Activated T-helper 2 cell treated with anti-CD3 and anti-CD28 coated beads, Interferon-gamma antibody, Interleukin-2, Interleukin-4, amounts not matched to agents 10 μg/mL and 5 μg/mL and 100 μg/mL, durations not matched to agents 14 hours and 24 hours and 36 hours (primary cell): ENCODE measurements at places on chromosomes 3 and 15.
A peak's percentile ranks its signal among the peaks of the same experiment; 100 is the strongest.

DNA sequence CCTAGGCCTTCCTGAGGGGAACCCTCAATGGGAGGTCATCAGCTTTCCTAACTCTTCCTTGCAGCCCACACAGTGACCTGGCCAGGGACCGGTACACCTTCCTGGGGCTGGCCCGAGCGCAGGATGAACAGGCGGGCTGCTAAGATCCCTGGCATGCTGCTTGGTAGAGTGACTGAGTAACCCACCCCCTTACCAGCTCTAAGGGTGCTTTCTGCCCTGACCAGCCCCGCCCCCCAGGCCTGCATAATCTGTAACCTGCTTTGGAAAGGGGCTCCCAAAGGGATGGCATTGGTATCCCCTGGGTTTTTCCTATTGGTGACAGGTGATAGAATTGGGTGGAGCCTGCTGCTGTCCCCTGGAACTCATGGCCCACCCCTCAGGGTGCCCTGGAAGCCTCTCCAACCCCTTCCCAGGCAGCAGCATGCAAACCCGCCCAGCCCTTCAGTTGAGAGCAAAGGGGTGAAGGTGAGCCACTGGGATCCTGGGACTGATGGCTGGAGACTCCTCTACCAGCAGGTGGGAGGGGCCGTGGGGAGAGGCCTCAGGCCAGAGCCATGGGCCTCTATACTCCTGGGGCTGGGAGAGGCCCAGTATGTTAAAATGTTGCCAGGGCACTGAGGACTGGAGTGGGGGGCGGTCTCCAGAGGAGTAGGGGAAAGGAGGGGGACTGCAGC is 11.1 kb upstream of the KIF7 start:
- peaks cover 25% of the 10 kb centered on the region for H3K27me3 ChIP-seq
- H3K36me3 ChIP-seq = no peaks in the 10 kb centered on the region
- H3K4me3 ChIP-seq = no peak overlapping the region
- DNase-seq = no peak

DNA sequence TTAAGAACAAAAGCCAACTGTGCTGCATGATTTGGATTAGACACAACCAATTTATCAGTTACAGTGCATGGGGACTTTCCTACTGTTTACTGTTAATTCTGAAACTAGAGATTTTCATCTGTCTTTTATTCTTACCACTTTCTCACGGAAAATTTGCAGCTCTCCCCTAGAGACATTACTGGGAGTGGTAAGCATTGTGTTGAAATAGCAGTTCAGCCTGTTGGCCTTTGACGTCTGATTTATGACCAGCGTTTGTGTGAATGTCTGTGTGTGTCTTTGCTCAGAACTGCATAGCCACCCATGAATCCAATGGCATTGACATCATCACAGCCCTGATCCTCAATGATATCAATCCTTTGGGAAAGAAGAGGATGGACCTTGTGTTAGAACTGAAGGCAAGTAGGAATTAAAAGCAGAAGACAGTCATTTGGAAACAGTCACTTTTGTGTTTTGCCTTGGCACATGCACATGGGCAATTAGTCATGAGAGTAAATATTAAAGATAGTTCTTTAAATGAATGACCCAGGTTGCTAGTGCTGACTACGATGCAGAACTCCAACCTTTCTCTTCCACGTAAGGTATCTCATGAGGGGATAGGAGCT is 202.2 kb upstream of the BHLHE40 start:
- peaks cover 91% of the 10 kb centered on the region for H3K36me3 ChIP-seq
- no peaks in the 10 kb centered on the region for H3K27me3 ChIP-seq
- H3K4me3 ChIP-seq = peak overlapping the region; percentile 67
- peaks cover 77% of the 10 kb centered on the region for H3K4me1 ChIP-seq
- DNase-seq = peak; percentile 37

GRCh38 chr3:23239211-23240068 is 36.3 kb downstream of the UBE2E2 start:
- DNase-seq = no peak
- no peaks in the 10 kb centered on the region for H3K27me3 ChIP-seq
- H3K36me3 ChIP-seq = no peaks in the 10 kb centered on the region
- H3K27ac ChIP-seq = no peak overlapping the region

- no peak overlapping the region for H3K4me3 ChIP-seq
- DNase-seq = no peak
- no peaks in the 10 kb centered on the region for H3K4me1 ChIP-seq
- H3K27ac ChIP-seq = no peak overlapping the region
- no peaks in the 10 kb centered on the region for H3K27me3 ChIP-seq
These were observed 644.9 kb upstream of the DPPA4 start for GRCh38 chr3:109982201-109982600.

DNA sequence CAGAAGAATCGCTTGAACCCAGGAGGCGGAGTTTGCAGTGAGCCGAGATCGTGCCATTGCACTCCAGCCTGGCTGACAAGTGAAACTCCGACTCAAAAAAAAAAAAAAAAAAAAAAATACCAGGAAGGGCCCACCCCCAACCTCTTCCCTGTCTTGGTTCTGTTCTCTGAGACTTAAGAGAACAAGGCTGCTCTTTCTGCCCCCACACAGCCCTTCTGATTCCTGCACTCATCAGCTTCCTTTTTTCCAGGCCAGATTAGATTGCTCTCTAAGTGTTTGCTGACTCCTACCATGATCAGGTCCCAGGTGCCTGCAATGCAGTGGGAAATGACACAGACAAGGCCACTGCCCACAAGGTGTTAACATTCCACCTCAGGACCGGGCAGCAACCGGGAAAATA is 13.0 kb downstream of the TMEM44 start:
- DNase-seq = no peak
- H3K36me3 ChIP-seq = no peaks in the 10 kb centered on the region
- H3K4me1 ChIP-seq = no peaks in the 10 kb centered on the region
- H3K27me3 ChIP-seq = no peaks in the 10 kb centered on the region

- H3K27ac ChIP-seq = no peak overlapping the region
- H3K27me3 ChIP-seq = no peaks in the 10 kb centered on the region
- no peaks in the 10 kb centered on the region for H3K36me3 ChIP-seq
- no peak for DNase-seq
- no peak overlapping the region for H3K4me3 ChIP-seq
These were observed 30.1 kb upstream of the RAD18 start for GRCh38 chr3:8993331-8993730.

- H3K4me3 ChIP-seq = no peak overlapping the region
- H3K27ac ChIP-seq = no peak overlapping the region
- H3K27me3 ChIP-seq = peaks cover 2% of the 10 kb centered on the region
- DNase-seq = no peak
- no peaks in the 10 kb centered on the region for H3K4me1 ChIP-seq
- H3K36me3 ChIP-seq = no peaks in the 10 kb centered on the region
These were observed 138.0 kb downstream of the FBN1 start for GRCh38 chr15:48507416-48508065.

DNA sequence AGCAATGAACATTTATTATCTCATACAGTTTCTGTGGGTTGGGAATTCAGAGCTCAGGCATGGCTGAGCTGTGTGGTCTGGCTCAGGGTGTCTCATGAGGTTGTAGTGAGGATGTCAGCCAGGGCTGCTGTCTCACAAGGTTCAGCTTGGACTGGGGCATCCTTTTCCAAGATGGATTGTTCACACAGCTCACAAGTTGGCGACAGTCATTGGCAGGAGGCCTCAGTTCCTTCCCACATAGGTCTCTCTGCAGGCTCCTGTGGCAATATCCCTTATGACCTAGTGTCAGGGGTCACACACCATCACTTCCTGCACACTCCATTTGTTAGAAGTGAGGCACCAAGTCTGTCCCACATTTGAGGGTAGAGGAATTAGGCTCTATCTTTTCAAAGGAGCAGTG is 56.0 kb downstream of the RPLP1 start:
- no peaks in the 10 kb centered on the region for H3K36me3 ChIP-seq
- DNase-seq = no peak
- H3K27me3 ChIP-seq = peaks cover 2% of the 10 kb centered on the region
- H3K4me1 ChIP-seq = peaks cover 9% of the 10 kb centered on the region

- no peaks in the 10 kb centered on the region for H3K36me3 ChIP-seq
- H3K4me3 ChIP-seq = no peak overlapping the region
- H3K4me1 ChIP-seq = no peaks in the 10 kb centered on the region
- no peak for DNase-seq
- H3K27me3 ChIP-seq = no peaks in the 10 kb centered on the region
These were observed 59.8 kb downstream of the LRRC3B start for GRCh38 chr3:26682406-26682805.

- H3K27ac ChIP-seq = peak within 1 kb of the TSS; percentile 74
- peak; percentile 59 for DNase-seq
- H3K36me3 ChIP-seq = peaks cover 6% of the 10 kb centered on the region
- peaks cover 6% of the 10 kb centered on the region for H3K27me3 ChIP-seq
These were observed at the start of gene LYSMD2 for GRCh38 chr15:51737522-51738305. LYSMD2 (minus strand) TSS chr15:51737655; CDS start chr15:51737622, 33 bp downstream.

GRCh38 chr15:29784413-29784812 is 37.9 kb downstream of the TJP1 start:
- H3K4me3 ChIP-seq = no peak overlapping the region
- peaks cover 4% of the 10 kb centered on the region for H3K27me3 ChIP-seq
- no peak overlapping the region for H3K27ac ChIP-seq

DNA sequence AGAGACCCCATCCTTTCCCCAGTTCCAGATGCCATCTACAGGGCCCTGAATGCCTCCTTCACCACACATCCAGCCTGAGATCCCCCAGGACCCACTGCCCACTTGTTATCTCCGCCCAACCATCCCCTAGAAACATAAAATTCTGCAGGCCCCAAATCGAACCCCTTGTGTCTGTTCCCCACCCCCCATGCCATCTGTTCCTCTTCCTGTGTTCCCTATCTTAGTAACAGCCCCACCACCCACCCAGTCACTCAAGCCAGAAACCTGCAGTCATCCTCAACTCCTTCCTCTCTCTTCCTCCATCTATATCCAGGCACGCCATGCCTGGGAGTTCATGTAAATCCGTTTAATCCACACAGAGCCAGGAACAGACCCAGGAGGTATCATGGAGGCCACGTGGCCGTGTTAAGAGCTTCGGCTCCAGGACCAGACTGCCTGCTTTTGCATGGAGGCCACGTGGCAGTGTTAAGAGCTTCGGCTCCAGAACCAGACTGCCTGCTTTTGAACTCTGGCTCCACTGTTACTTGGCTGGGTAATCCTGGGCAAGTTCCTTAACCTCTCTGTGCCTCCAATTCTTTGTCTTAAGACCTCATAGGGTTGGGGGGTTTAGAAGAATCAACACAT is 4.8 kb downstream of the CSRNP1 start:
- peak overlapping the region; percentile 89 for H3K4me3 ChIP-seq
- H3K27ac ChIP-seq = peak overlapping the region; percentile 94
- peaks cover 60% of the 10 kb centered on the region for H3K4me1 ChIP-seq
- DNase-seq = no peak
- H3K27me3 ChIP-seq = no peaks in the 10 kb centered on the region

GRCh38 chr3:158735296-158736033 is 3.2 kb upstream of the RARRES1 start:
- DNase-seq = no peak
- no peak overlapping the region for H3K4me3 ChIP-seq
- no peak overlapping the region for H3K27ac ChIP-seq
- no peaks in the 10 kb centered on the region for H3K4me1 ChIP-seq
- H3K36me3 ChIP-seq = peaks cover 2% of the 10 kb centered on the region

DNA sequence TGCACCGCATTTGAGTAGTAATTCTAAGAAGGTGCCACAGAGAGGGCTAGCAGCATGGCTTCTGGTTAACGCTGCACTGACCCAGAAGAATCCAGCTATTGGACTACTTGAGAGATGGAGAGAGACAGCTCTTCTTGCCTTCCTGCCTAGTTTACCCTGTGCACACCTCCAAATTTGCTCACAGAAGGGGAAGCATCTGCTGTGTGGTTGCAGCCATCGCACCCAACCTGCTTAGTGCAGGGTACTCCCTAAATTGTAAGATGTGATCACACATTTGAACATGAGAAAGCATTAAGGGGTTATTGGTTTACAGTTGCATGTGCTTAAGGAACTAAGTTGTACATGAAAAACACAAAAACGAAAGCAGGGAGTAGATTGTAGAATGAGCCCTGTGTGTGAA is 122.1 kb downstream of the FOXB1 start:
- no peaks in the 10 kb centered on the region for H3K27me3 ChIP-seq
- peak overlapping the region; percentile 71 for H3K4me3 ChIP-seq
- no peak overlapping the region for H3K27ac ChIP-seq
- no peaks in the 10 kb centered on the region for H3K36me3 ChIP-seq

GRCh38 chr15:95041297-95041696 is 809.9 kb downstream of the MCTP2 start:
- no peak overlapping the region for H3K4me3 ChIP-seq
- H3K27me3 ChIP-seq = no peaks in the 10 kb centered on the region
- no peaks in the 10 kb centered on the region for H3K4me1 ChIP-seq
- no peak overlapping the region for H3K27ac ChIP-seq
- DNase-seq = no peak

DNA sequence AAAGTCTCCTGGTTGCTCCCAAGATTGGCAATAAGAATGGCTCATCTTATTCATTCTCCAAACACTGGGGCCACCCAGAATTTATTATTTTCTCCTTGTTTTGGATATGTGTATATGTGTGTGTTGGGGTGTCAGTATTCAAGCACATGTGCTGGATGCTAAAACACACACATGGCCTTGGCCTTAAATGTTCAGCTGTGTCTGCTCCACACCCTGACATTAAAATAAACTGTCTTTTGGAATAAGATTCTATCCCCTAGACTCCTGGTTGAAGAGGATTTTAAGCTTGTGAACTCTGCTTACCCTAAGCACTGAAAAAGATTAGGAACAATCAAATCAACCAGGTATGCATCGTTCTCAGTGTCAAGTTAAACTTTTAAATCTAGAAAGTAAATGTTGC is 382.9 kb upstream of the MCTP2 start:
- H3K27ac ChIP-seq = no peak overlapping the region
- no peaks in the 10 kb centered on the region for H3K4me1 ChIP-seq

- no peaks in the 10 kb centered on the region for H3K27me3 ChIP-seq
- H3K36me3 ChIP-seq = no peaks in the 10 kb centered on the region
- no peaks in the 10 kb centered on the region for H3K4me1 ChIP-seq
- no peak overlapping the region for H3K27ac ChIP-seq
- no peak for DNase-seq
- no peak overlapping the region for H3K4me3 ChIP-seq
These were observed 744.7 kb downstream of the TUSC7 start for GRCh38 chr3:117454254-117454653.

DNA sequence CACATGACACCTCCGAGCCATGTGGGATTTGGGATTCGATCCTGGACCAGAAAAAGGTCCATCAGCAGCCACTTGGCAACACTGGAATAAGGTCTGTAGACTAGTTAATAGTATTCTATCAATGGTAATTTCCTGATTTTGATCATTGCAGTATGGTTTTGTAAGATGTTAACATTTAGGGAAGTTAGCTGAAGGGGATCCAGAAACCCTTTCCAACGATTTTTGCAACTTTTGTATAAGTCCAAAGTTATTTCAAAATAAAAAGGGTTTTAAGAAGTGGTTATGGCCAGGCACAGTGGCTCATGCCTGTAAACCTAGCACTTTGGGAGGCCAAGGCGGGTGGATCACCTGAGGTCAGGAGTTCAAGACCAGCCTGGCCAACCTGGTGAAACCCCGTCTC is 10.2 kb downstream of the BDH1 start:
- H3K4me1 ChIP-seq = peaks cover 10% of the 10 kb centered on the region
- no peak for DNase-seq
- H3K27me3 ChIP-seq = no peaks in the 10 kb centered on the region
- no peak overlapping the region for H3K27ac ChIP-seq
- H3K4me3 ChIP-seq = no peak overlapping the region
- peaks cover 58% of the 10 kb centered on the region for H3K36me3 ChIP-seq

GRCh38 chr15:77810130-77810571 is 177.4 kb upstream of the LINGO1 start:
- no peaks in the 10 kb centered on the region for H3K36me3 ChIP-seq
- no peak overlapping the region for H3K27ac ChIP-seq
- no peak for DNase-seq
- H3K27me3 ChIP-seq = no peaks in the 10 kb centered on the region
- H3K4me1 ChIP-seq = no peaks in the 10 kb centered on the region
- H3K4me3 ChIP-seq = no peak overlapping the region
